ENCODE measurements at places on chromosomes 7 and 10. TPM values are rescaled to one million over a fixed set of nuclear protein-coding genes. Genes with fewer than 3 reads are reported as not detected.

ADCYAP1R1 gene
- total RNA-seq, result 0.14 TPM

TET1 gene
- 7.1 TPM for total RNA-seq

GRCh38 chr7:10723832-10724231 lies 249.8 kb upstream of the PHF14 start:
- DNase-seq, result no peak
- H3K27ac ChIP-seq, result no peak overlapping the region
- H3K4me1 ChIP-seq, result no peaks in the 10 kb centered on the region
- no peak overlapping the region for H3K4me3 ChIP-seq

MSMB gene
- not detected for total RNA-seq

- H3K36me3 ChIP-seq, result no peaks in the 10 kb centered on the region
- H3K4me3 ChIP-seq, result no peak overlapping the region
- H3K27ac ChIP-seq, result no peak overlapping the region
- DNase-seq, result no peak
Observed at GRCh38 chr7:103521937-103522336, 75.9 kb upstream of the SLC26A5 start.

- peaks cover 13% of the 10 kb centered on the region for H3K36me3 ChIP-seq
- peak; percentile 28 for DNase-seq
- H3K27ac ChIP-seq, result peak overlapping the region; percentile 91
- peak overlapping the region; percentile 86 for H3K4me3 ChIP-seq
Observed at GRCh38 chr7:107891636-107892366, 818 bp downstream of the DLD start.

AKR1D1 gene
- not detected for total RNA-seq

GRCh38 chr7:128660596-128660995 lies 11.5 kb upstream of the GARIN1A start:
- no peak overlapping the region for H3K27ac ChIP-seq
- no peaks in the 10 kb centered on the region for H3K4me1 ChIP-seq
- no peak overlapping the region for H3K4me3 ChIP-seq
- H3K36me3 ChIP-seq, result no peaks in the 10 kb centered on the region
- no peak for DNase-seq

DNA sequence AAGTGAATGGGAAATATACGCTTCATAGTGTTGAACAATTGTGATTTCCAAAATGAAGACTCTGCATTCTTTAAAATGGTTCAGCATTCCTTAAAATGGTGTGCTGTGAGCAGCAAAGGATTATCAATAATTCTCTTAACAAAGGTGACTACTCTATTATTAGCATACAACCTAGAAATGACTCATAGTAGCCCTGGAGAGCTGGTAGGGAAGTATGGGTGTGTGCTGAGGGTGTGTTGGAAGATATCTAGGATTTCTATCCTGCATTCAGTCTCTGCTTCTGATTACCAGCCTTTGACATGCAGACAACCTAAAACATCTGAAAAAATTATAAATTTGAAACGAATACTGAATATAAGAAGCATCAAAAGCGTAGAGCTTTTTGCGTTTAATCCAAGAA lies 72.5 kb downstream of the SEMA3D start:
- H3K36me3 ChIP-seq, result no peaks in the 10 kb centered on the region
- H3K4me1 ChIP-seq, result peaks cover 3% of the 10 kb centered on the region
- H3K27me3 ChIP-seq, result no peaks in the 10 kb centered on the region

- H3K36me3 ChIP-seq, result peaks cover 8% of the 10 kb centered on the region
- no peak overlapping the region for H3K4me3 ChIP-seq
- DNase-seq, result no peak
- no peaks in the 10 kb centered on the region for H3K27me3 ChIP-seq
- peaks cover 7% of the 10 kb centered on the region for H3K4me1 ChIP-seq
- H3K27ac ChIP-seq, result no peak overlapping the region
Observed at GRCh38 chr7:55212838-55213237, 152.3 kb upstream of the LANCL2 start.

CHST15 gene
- 20.6 TPM for total RNA-seq

ZNF12 gene
- total RNA-seq, result 21.1 TPM

FAM25A gene
- not detected for total RNA-seq

- H3K36me3 ChIP-seq, result no peaks in the 10 kb centered on the region
- no peak for DNase-seq
- no peaks in the 10 kb centered on the region for H3K27me3 ChIP-seq
- no peak overlapping the region for H3K27ac ChIP-seq
- no peak overlapping the region for H3K4me3 ChIP-seq
Observed at GRCh38 chr7:88350118-88350517, 43.4 kb upstream of the STEAP4 start.

GRCh38 chr7:4681886-4682620 lies at the start of gene FOXK1:
FOXK1 (plus strand) TSS chr7:4682295; CDS start chr7:4682309, 14 bp downstream.
- H3K36me3 ChIP-seq, result no peaks in the 10 kb centered on the region
- H3K4me3 ChIP-seq, result peak within 1 kb of the TSS; percentile 86
- no peaks in the 10 kb centered on the region for H3K27me3 ChIP-seq
- DNase-seq, result peak; percentile 42
- H3K27ac ChIP-seq, result peak within 1 kb of the TSS; percentile 82

- no peaks in the 10 kb centered on the region for H3K4me1 ChIP-seq
- H3K36me3 ChIP-seq, result no peaks in the 10 kb centered on the region
- no peaks in the 10 kb centered on the region for H3K27me3 ChIP-seq
Observed at GRCh38 chr10:11581213-11581612, 30.2 kb downstream of the USP6NL start.

PNPLA8 gene
- 21.3 TPM for total RNA-seq

DNA sequence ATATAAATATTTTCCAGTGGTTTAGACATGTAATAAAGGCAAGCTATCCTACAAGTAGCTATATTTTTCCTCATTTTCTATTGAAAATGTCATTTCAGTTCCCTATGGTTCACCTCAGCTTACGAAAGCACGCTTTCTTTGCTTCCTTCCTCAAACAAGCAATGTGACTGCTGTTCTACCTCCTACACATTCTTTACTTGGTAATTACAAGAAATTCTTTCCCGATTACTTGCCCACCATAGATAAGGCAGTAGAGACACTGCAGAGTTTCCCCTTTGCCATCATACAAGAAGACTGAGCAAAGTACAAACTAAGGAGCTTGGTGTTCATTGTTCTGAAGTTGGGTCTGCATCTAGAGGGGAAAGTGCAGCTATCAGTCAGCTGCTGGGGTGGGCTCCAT lies 249.4 kb downstream of the CRPPA start:
- no peak overlapping the region for H3K27ac ChIP-seq
- peak; percentile 75 for DNase-seq
- no peaks in the 10 kb centered on the region for H3K4me1 ChIP-seq

- H3K27me3 ChIP-seq, result peaks cover 3% of the 10 kb centered on the region
- H3K4me1 ChIP-seq, result no peaks in the 10 kb centered on the region
- H3K36me3 ChIP-seq, result no peaks in the 10 kb centered on the region
- no peak for DNase-seq
- no peak overlapping the region for H3K4me3 ChIP-seq
Observed at GRCh38 chr7:158016180-158017097, 571.2 kb downstream of the PTPRN2 start.

TECPR1 gene
- total RNA-seq, result 23.9 TPM

RAPGEF5 gene
- 1.0 TPM for total RNA-seq

WNT16 gene
- not detected for total RNA-seq

DNA sequence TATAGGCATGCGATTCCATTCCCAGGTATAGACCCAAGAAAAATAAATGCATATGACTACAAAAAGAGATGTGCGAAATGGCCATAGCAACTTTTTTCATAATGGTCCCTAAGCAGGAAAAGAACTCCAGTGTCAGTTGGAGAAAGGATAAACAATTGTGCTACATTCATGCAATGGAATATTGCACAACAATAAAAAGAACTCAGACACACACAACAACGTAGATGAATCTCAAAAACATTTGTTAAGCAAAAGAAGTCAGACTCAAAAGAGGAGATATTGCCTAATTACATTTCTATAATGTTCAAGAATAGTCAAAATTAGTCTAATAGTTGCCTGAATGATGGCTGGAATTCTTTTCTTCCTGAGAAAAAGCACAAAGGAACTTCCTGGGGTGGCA lies 141.1 kb upstream of the GLI3 start:
- no peaks in the 10 kb centered on the region for H3K36me3 ChIP-seq
- no peak for DNase-seq
- H3K27me3 ChIP-seq, result no peaks in the 10 kb centered on the region
- no peak overlapping the region for H3K27ac ChIP-seq

- no peaks in the 10 kb centered on the region for H3K4me1 ChIP-seq
- H3K4me3 ChIP-seq, result no peak overlapping the region
- no peaks in the 10 kb centered on the region for H3K27me3 ChIP-seq
- no peak overlapping the region for H3K27ac ChIP-seq
- no peak for DNase-seq
Observed at GRCh38 chr7:20958572-20958971, 171.9 kb upstream of the SP8 start.

DNA sequence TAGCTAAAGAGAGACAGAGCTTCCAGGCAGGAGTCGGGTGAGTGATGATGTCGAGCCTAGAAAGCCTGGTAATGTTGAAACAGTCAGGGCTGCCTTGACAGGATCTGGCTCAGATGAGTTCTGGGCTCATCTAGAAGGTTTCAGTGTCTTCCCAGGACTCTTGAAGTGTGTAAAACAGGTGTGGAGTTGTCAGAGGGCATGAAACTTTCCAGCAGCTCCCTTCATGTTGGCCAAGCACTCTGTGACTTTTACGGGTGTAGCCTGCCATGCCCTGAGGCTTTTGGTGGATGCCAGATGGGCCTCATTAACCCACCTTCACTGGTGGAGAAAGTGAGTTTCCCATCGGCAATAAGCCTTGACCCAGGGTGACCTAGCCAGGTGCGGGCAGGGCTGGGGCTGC lies 66.4 kb upstream of the PDCD4 start:
- no peak for DNase-seq
- no peaks in the 10 kb centered on the region for H3K36me3 ChIP-seq
- no peak overlapping the region for H3K4me3 ChIP-seq
- no peak overlapping the region for H3K27ac ChIP-seq

GRCh38 chr10:63229161-63229560 lies 96.0 kb downstream of the NRBF2 start:
- no peak overlapping the region for H3K4me3 ChIP-seq
- H3K27me3 ChIP-seq, result no peaks in the 10 kb centered on the region
- peaks cover 7% of the 10 kb centered on the region for H3K4me1 ChIP-seq
- no peak overlapping the region for H3K27ac ChIP-seq
- no peak for DNase-seq
